ENCODE measurements at places on chromosomes 5 and 9.

DNA sequence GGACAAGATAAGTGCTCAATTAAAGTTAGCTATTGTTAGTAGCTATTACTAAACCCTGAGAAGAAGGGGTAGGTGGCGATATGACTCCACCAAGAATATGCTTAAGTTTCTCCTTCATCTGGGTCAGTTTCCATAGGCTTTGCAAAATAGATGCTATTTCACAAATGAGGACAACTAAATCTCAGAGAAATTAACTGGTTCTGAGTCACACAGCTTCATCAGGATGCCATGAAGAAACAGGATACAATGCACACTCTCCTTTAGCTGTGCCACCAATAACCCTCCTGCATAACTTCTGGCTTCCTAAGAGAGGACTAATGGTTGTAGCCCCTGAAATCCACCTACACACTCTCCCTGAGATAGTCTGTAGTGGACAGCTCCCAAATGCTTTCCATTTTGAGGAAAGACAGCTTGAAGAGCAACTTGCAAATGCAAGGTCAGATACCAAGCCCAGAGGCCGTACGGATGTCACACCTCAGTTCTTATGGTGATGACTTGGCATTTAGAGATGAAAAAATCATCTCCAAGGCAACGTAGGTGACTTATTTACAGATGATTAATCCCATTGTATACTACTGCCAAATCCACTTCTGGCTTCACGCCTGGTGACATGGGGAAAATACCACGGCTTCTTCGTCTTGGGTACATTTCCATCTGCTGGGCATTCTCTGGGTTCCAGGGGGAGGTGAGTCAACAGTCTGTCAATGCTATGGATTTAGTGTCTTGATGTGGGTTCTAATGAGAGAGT lies 251.4 kb upstream of the IL12B start:
- no peak for DNase-seq

- no peak for DNase-seq
Observed at GRCh38 chr5:124279146-124279876, 467.1 kb downstream of the ZNF608 start.

GRCh38 chr5:110225949-110226348 lies 500.5 kb downstream of the TMEM232 start:
- DNase-seq = no peak

GRCh38 chr9:85658716-85659115 lies 83.0 kb downstream of the AGTPBP1 start:
- DNase-seq = no peak

DNA sequence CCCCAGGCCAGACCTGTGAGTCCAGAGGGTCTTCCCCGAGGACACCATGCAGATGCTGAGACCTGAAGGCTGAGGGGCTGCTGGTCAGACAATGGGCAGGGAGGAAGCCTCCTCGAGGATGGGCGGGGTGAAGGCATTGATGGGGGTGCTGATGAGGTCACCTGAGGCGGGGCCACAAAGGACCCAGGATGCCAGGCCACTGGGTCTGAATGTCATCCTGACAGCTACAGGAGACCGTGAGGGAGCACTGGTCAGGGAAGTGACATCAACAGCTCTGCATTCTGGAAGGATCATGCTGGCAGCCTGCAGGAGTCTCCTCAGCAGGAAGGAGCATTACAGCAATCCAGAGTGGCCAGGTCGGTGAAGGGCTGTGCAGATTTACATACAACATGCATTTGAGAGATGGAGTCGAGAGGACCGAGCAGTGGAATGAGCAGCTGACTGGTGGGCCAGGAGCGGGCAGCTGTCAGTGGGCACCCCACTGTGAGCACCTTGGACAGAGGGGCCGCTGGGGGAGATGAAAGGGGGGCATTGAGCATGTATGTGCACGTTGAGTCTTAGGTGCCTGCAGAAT lies 77.7 kb upstream of the ADAMTS2 start:
- DNase-seq = no peak

- DNase-seq = no peak
Observed at GRCh38 chr9:19224563-19224962, 5.9 kb upstream of the DENND4C start.

DNA sequence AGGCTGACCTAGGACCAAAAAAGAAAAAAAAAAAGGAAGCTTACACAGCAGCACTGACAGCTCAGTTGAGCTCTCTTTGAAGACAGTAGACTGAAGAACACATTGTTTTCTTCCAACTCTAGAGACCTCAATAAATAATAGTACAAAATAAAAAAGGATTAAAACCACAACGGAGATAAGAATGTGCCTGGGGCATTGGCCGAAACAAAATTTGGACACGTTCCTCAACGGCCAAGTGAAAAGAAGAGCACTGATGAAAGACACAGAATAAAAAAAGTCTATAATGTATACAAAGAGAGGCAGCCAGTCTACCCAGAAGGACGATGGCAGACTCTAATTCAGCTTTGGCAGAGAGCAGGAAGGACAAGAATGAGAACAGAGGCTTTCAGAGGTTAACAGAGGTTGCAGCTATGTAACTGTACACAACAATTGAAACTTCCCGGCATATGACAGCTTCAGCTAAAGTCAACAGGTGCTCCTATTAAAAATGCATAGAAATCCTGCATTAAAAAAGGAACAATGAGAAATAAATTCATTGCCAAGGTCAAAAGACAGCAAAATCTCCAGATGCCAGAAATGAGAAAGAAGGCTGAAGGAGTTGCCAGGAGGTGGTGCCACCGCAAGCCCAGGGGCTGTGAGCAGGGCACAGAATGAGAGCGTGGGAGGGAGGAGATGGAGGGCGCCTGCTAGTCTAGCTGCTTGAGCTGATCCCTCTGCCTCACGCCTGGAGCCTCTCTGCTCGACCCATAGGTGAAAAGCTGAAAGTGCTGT lies 113.9 kb downstream of the DCP2 start:
- DNase-seq = no peak

DNA sequence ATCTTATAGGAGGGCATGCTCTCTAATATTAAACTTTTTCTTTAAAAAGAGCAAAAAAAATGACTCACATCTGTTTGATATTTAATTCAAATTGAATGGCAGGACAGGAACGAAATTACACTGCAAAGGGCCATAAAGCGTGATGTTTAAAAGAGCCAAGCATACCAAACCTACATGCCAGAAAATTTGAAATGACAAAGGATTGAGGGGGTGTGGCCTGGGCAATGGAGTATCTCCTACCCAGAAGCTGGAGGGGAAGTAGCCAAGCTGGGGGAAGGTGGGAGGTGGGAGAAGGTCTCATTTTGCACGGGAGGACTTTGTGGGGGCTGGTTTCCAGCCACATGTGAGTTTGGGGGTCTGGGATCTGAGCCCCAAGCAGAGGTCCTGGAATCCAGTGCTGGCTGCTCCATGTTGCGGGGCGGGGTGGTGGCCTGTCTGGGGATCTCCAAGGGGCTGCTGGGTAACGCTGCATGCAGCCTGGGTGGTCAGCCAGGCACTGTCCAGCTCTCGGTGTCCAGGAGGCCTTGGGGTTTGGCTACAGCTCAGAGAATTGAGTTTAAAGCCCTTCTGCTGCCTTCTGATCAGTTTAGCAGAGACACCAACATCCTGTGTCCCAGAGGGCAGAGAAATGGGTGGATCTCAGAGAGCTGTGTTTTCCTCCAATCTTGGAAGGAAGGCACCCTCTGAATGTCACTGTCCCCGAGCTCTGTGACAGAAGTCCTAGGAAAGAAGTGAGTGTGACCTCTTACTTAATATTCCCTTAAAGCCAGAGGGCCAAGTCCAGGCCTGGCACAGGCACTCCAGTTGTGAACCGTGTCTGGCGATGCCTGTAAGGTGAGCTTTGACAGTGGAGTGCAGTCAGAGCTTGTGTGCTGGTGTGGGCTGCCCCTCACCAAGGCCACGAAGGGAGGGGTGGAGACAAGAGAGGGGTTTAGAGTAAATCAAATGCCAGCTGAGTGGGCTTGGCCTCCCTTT lies 7.6 kb downstream of the DCANP1 start:
- no peak for DNase-seq

DNA sequence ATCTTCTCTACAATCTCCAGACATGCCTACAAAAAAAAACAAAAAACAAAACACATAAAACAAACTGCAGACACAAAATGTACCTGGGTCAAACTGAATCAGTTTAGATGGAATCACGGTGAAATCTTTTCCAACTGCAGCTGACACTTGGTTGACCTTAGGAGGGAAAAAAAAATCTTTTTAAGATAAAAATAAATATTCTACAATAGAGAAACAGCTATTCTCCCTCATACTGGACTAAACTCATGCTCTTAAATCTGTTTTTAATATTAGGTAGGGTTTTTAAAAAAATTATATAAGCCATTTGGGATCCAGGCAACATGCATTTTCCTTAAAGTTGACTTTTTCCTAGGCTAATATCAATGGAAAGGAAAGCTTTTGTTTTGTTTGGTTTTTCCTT lies 33.8 kb upstream of the CER1 start:
- no peak for DNase-seq

DNA sequence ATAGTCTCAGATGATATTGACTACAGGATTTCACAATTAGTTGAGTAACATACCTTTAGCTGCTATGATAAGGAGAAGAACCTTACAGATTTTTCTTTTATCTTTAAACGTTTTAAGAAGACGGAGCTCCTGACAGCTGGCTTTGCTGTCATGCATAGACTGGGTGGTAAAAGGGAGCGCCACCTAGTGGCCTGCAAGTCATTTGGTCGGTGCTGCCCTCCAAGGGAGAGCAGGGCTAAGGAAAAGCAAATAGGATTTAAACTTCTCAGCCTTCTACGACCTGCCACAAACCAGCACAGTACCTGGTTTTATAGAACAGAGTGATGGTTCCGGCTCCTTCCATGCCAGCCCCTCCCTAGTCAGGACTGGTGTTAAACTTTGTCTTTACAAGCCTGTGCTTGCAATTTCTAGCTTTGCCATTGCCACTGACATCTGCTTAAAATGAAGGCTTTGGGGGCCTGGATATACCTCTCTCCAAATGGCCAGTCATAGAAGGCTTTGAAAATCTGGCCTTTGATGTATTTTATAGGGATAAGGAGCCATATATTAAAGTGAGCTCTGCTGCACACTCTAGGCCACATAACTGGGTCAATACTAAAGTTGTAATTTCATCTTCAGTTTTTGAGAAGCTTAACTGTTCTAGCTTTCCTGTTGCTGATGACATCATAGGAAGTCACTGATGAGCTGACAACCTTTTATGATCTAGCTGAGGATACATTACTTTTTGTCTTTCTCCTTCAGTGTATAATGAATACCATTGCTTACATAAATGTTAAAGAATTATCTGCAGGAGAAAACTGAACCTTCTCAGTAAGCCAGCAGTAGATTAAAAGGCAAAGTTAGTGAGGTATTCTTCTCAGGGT lies 31.1 kb upstream of the ADAMTSL1 start:
- no peak for DNase-seq

DNA sequence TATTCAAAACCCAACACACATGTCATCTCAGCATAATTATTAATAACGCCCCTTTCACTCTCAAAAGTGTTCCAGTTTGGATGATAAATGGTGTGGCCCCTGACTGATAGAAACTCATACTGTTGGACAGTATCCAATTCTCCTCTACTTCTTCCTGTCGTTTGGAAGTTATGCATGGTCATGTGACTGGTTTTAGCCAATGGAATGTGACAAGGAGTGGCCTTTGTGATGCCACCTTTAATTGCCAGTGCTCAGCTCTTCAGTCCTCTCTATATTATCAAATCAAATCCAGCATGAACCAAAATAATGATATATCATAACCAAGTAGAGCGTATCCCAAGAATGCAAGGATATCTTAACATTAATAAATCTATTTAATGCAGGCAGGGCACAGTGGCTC lies 117.8 kb upstream of the SPIN1 start:
- no peak for DNase-seq

- DNase-seq = no peak
Observed at GRCh38 chr5:92527311-92528078, 1053.5 kb downstream of the NR2F1-AS1 start.

- no peak for DNase-seq
Observed at GRCh38 chr5:150700246-150700593, 642 bp downstream of the RBM22 start.

- no peak for DNase-seq
Observed at GRCh38 chr5:88236866-88237642, 31.6 kb downstream of the TMEM161B start.

- no peak for DNase-seq
Observed at GRCh38 chr9:130942084-130942483, 3.0 kb upstream of the FIBCD1 start.

DNA sequence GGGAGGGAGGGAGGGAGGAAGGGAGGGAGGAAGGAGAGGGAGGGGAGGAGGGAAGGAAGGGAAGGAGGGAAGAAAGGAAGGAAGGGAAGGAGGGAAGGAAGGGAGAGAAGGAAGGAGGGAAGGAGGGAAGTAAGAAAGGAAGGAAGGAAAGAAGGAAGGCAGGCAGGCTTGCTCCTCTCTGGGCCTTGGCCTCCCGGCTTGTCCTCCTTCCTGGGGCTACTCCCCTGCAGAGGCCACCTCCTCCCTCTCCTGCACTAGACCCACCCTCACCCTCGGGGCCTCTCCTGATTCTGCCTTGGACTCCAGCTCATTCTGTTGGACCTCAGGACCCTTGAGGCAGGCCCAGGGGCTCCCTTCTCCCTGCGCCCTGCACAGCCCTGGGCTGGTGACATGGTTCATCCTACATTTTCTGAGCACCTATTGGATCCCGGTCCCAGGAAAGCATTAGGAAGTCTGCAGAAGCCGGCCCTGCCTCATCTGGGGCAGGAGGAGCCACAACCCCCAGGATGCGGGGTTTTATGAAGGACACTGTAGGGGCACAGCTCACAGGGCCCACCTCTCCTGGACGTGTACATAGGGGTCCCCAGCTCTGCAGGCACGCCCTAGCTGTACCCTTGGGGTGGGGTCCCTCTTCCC lies 23.0 kb downstream of the LHX3 start:
- no peak for DNase-seq

DNA sequence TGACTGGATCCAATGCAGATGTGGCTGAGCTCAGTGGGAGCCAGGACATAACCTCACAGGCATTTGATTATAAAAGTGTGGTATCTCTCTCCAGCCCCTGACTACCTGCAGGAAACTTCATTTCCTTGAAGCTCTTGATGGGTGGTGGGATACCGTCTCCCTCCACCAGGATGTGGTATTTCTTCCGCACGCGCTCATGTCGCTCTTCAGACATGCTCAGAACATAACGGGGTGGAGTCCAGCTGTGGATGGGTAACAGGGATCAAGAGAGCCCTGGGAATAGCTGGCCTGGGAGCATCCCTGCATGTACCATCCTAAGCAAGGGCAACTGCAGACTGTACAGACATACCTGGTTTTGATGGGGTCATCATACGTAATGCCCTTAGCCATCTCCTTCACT lies 1.2 kb downstream of the DDX41 start:
- no peak for DNase-seq

- DNase-seq = no peak
Observed at GRCh38 chr5:60360355-60360754, 339.6 kb downstream of the DEPDC1B start.

GRCh38 chr9:116592970-116593369 lies 94.1 kb upstream of the TRIM32 start:
- DNase-seq = no peak
